ENCODE measurements at places on chromosomes 3 and 15. TPM values are rescaled to one million over a fixed set of nuclear protein-coding genes. Genes with fewer than 3 reads are reported as not detected.

DNA sequence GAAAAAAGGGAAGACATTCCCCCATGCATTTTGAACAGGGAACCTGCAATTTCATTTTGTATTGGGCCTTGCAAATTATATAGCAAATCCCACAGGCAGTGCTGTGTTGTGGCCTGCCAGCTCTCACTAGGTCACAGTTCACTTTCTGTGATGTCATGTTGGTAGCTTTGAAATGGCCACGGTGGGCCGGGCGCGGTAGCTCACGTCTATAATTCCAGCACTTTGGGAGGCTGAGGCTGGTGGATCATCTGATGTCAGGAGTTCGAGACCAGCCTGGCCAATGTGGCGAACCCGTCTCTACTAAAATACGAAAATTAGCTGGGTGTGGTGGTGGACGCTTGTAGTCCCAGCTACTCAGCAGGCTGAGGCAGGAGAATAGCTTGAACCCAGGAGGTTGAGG is 27.0 kb upstream of the C15orf39 start:
- no peak for DNase-seq

- DNase-seq = peak; percentile 30
Measured at GRCh38 chr3:123448536-123449101, at the start of gene ADCY5. TSS of gene ADCY5 (minus strand) at chr3:123449090. CDS start at chr3:123448545, 545 bp downstream.

DNA sequence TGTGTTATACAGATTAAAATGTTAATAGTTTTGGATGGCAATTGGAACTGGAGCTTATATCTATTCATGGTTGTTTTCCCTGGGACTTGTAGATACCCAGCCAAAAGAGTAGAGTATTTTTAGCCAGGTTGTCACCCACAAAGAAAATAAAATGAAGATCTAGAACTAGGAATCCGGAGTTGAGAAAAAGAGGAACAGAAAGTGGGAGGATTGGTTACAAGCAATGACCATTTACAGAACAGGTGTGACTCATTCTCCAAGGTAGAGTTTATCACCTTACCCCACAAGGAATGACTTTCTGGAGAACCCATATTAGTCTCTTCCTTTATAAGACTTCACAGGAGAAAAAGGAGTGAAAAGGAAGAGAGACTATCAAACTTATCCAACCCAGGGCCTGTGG is 99.8 kb downstream of the TMEM108 start:
- no peak for DNase-seq

DNA sequence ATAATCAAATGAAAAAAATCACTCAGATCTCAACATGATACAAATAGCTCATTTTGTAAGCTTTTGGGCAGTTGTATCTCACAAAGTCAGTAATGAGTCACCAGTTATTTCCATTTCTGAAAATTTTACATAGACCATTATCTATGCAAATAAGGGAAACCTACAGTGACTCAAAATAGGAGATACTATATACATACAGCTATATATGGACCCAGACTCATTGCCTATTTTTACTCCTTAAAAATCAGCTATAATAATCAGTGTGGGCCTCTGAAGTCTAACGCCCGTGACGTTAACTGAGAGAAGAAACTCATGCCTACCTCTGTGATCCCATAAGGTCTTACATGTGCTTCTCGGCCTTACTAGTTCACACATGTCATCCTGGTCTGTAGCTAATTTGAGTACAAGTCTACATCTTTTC is 31.6 kb downstream of the LRIG1 start:
- DNase-seq = no peak

- no peak for DNase-seq
Measured at GRCh38 chr15:78234515-78235040, at the start of gene ACSBG1. TSS of gene ACSBG1 (minus strand) at chr15:78234565. CDS start at chr15:78234501, 64 bp downstream.

- no peak for DNase-seq
Measured at GRCh38 chr15:74377831-74378766, 10.7 kb upstream of the CYP11A1 start.

DNA sequence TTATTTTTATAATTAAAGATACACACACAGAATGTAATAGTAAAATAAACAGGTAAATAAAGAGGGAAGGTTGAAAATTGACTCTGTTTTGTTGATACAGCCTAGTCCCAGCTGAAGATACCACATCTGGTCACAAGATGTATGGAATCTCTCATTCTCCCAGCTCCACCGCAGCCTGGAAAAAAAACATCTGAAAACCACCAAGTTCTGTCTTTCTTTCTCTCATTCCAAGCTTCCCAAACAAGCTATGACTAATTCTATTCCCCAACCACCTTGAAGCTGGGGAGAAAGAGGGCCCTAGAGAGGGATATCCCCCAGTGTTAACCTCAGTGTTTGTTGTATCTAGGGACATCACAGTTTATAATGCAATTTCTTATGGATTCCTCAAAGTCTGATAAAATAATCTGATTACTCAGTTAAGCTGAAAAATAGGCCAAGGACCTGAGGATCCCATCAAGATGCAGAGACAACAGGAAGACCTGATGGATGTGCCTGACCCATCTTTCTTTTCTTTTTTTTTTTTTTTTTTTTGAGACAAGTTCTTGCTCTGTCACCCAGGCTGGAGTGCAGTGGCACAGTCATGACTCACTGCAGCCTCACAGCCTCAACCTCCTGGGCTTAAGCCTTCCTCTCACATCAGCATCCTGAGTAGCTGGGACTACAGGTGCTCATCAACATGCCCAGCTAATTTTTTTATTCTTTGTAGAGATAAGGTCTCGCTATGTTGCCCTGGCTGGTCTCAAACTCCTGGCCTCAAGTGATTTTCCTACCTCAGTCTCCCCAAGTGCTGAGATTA is 38.1 kb downstream of the SRGAP3 start:
- DNase-seq = peak; percentile 76

The CCR8 gene
- not detected for total RNA-seq

The HAUS2 gene
- 69.5 TPM for total RNA-seq

The PRSS50 gene
- total RNA-seq = not detected

Measured in Daoy (cell line).